ENCODE measurements at places on chromosomes 6 and 20.

- peak; percentile 15 for DNase-seq
These were observed 208.9 kb upstream of the SNX9 start for GRCh38 chr6:157614026-157614568.

GRCh38 chr6:7693827-7694226 is 32.1 kb upstream of the BMP6 start:
- DNase-seq: no peak

DNA sequence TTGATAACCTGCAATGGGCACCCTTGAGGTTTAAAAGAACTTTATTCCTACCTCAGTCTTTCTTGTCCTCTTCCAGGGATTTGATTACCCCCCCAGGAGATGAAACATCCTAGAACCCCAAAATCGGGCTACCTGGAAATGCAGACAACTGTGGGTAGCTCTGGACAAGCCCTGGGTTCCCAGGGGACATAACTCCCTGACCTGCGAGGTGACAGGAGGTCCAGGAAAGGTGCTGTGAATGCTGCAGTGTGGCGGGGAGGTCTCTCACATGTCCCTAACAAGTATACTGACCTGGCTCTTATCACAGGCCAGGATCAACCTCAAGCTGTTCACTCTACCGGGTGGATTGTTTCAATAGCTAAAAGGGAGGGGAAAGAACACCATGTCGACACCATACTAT is 11.6 kb downstream of the JAG1 start:
- DNase-seq: no peak

- DNase-seq: no peak
These were observed 992.5 kb upstream of the ADGRB3 start for GRCh38 chr6:67642582-67642981.

DNA sequence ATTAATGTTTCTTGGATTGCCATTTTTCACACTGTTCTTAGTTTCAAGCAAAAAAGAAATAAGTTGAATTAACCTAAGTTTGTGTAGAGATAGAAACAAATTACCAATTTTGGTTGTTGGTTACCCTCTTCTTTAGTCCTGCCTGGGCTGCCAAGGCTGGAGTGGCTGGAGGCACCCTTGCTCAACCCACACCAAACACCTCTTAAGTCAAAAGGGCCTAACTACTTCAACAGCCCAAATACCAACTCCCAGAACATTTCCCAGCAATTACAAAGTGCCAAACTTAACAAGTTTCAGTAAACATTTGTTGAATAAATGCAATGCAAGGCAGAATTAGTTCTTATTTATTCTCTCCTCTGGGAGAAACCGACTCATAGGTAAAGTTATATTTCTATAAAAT is 38.1 kb upstream of the TMEM181 start:
- no peak for DNase-seq

DNA sequence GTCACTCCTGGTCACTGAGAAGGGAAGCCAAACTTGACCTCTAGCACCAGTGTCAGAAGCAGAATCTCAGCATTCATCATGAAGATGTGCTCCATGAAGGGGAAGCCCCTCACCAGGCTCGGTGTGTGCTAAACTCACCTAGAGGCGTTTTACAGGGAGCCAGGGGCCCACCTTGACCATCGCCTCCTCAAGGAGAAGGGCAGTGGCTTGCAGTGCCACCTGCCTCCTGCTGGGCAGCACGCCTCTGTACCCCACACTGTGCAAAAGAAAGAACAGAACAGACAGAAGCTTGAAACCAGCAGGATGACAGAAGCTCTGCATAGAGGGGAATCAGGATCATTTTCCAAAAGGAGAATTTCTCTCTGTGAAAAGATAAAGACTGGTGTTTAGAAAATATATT is 39.7 kb downstream of the NOX3 start:
- no peak for DNase-seq

GRCh38 chr6:146027586-146028251 is 1.1 kb upstream of the GRM1 start:
- DNase-seq: peak; percentile 6

- DNase-seq: peak; percentile 85
These were observed 24.6 kb downstream of the MYLK4 start for GRCh38 chr6:2725999-2726567.

- DNase-seq: peak; percentile 92
These were observed 26.5 kb downstream of the MTHFD1L start for GRCh38 chr6:150891888-150892485.

DNA sequence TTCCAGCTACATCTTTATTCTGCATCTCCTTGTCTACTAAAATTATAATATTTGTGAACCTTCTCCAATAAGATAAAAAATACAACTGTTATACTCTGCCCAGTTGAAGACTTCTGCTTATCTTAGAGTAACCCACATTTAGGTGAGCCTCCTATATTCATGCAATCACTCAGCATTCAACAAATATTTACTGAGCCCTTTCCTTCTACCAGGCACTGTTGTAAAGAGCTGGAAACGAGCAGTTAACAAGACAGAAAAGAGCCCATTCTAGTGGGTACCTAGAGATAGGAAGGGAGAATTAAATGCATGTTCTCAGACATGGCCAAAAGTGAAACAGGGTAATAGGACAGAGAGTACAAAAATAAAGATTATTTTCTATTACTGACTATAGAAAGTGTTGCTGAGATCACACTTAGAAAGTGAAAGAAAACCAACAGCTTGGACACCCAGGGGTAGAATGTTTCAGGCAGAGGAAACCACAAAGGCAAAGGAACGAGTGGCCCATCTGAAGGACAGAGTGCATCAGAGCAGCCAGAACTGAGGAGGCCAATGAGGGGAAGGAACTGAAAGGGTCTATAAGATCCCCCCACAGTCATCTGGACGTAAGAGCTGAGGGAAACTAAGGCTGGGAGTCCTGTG is 50.8 kb upstream of the SMLR1 start:
- peak; percentile 50 for DNase-seq

DNA sequence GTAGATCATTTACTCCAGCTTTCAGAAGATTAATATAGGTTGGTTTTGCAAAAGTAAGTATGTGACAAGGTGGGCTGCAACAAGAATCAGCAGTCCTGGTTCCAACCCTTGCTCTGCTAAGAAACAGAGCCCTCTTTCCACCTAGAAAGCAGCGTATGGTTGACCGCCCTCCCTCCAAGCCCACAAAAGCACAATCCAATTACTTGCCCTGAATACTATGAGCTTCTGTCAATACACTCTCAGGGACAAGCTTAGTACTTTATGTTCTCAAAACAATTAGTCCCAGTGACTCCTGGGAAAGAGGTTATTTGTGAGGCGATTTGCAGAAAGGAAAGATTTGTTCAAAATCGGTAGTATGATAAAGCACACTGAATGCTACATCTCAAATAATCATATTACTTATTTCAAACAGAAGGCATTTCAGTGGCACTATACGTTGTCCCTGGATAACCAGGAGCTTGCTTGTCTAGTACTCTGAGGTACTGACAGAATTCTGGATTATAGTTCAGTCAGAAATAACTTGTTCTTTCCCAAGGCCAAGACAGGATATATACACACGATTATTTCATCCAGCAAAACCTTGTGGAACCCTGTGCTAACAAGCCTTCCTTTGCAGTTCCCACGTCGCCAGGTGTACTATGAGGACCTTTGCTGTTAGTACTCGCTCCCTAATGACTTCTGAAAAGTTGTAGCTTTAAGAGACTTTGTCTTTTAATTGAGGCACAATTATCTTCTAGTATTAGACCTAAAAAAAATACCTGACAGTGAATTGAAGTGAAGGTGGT is 96.9 kb upstream of the ADTRP start:
- DNase-seq: no peak

GRCh38 chr6:64238071-64238470 is 602.5 kb downstream of the PHF3 start:
- DNase-seq: no peak

DNA sequence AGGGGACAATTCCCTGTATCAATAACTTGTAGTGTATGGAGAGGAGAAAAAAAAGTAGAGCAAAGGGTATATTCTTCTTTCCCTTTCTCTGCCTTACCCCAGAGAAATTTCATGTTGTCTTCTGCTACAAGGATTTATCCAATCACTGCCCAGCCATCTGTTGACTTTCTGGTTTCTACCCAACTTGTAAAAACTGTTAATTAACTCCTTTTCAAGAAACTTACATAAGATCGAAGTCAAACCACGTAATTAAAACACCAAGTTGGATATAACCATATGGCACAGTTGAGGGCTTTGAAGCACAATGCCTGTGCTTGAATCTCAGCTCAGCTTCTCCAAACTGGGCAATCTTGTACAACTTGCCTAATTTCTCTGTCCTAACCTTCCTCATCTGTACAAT is 99.5 kb downstream of the MAN1A1 start:
- no peak for DNase-seq

GRCh38 chr6:105519954-105520353 is 117.1 kb upstream of the PREP start:
- peak; percentile 21 for DNase-seq

GRCh38 chr6:149919834-149920225 is 3.1 kb downstream of the RAET1G start:
- no peak for DNase-seq

- no peak for DNase-seq
These were observed 11.6 kb upstream of the ADAM33 start for GRCh38 chr20:3693376-3693775.

DNA sequence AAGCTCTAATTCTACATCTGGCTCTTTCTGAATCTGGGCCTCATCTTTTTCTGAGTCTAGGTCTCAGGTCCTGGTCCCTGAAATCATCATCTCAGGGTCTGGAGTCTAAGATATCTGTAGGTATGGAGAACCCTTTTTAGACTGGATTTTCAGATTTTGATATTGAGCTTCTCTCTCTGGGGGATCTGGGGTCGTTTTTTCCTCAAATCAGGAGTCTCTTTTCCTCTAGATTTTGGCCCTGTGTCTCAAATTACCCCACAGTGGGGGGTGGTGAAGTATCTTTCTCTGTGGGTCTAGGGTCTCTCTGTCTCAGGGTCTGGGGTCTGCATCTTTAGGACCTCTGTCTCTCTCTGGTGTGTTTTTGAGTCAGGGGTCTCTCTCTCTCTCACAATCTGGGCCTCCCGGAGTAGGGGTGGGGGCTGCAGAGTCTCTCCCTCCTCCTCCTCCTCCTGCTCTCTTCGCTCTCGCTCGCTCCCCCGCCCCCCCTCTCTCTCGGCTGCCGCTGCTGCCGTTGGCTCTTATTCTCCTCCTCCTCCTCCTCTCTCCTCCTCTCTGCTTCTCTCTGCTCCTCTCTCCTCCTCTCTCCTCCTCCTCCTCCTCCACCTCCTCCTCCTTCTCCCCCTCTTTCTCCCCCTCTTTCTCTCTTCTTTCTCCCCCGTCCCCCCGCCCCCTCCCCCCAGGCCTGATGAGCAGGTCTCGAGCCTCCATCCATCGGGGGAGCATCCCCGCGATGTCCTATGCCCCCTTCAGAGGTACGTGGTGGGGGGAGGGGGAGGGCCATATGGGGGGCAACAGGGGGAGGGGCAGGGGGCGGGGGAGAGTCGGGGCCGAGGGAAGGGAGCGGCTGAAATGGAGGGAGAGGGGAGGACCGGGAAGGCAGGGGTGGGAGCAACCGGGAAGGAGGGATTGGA is at the start of gene SYNGAP1:
TSS of gene SYNGAP1 (plus strand) at position 486 of the 911 bp plus-strand sequence. CDS start at position 686, 200 bp downstream.
- peak; percentile 66 for DNase-seq

DNA sequence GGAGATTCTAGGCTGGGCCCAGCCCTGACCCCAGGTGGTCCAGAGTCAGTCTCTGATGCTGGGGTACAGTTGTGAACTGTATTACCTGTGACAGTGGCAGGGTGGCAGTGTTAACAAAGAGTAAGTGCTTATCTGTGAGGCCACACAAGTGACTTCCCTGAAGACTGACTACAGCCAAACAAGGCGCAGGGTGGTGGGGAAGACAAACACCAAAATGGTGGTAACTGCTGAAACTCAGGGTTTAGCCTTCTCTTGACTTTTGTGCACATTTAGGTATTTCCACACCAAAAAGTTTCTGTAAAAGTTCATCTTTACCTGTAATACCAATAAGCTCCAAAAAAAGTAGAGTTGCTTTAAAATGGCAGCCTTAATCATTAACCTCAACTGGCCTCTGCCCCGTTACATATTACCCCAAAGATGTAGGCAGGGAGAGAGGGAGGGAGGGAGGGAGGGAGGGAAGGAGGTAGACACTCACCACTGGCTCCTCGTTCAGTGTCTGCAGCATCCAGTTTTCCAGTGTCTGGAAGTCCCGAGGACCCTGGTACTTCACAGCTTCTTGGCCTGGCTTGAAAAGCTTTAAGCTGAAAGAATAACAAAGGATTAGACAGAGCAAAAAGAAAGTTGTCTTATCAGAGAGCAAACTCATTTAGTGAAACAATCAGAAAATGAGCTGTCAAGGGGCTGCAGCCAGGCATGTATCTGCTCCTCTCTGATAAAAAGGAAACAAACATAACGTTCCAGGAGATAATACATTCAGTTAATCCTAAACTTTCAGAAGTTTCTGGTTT is 11.3 kb downstream of the TXNDC5 start:
- DNase-seq: no peak

DNA sequence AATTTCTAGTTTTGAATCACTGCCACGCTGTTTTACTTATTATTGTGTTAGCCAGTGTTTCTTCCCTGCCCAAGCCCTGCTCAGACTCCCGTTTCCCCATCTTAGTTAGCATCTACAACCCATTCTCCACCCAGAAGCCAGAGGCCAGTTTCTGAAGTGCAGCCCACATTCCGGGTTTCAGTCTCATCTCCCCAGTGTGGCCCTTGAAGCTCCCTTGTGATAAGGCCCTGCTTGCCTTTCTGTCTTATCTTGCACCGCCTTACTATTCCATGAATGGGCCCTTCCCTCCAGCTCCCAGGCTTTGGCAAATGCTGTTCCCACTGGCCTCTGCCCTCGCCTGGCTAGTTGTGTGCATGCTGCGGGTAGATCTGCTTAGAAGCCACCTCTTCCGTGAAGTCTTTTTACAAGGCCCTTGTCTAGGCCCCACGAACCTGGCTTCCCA is 41.1 kb downstream of the TOX2 start:
- no peak for DNase-seq

DNA sequence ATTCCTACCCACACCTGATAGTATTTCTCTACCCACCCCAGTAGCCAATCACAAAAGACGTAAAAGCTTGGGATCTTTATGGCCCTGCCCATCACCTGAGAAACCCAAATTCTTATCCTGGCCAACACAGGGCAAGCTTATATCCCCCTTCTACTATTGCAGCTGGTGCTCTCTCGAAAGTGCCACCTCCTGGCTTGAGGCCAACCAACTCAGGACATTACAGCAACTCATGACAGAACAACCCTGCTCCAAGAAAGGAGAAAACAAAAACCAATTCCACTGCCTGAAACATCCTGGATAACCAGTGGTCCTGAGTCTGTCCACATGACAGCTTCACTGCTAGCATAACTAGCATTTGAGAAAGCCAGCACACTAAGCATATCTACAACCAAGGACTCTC is 97.9 kb downstream of the CFAP61 start:
- DNase-seq: no peak

DNA sequence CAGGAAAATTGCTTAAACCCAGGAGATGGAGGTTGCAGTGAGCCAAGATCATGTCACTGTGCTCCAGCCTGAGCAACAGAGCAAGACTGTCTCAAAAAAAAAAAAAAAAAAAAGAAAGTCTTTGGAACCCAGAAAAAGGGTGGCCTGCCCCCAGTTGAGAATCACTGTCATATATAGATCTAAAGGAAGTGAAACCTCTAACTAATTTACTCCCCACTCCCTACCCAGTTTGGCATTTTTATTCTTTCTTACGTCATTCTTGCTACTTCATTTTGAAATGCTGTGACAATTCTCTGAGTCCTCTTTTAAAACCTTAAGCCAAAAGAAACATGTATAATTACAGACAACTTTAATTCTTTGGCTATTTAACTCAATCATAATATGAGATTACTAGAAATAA is 254.8 kb downstream of the CDC5L start:
- DNase-seq: no peak

Data from choroid plexus epithelial cell (primary cell).